ENCODE measurements at places on chromosomes 5 and 9.
A peak's percentile ranks its signal among the peaks of the same experiment; 100 is the strongest.

- DNase-seq = no peak
Observed at GRCh38 chr9:124197177-124198095, 60.3 kb upstream of the NEK6 start.

DNA sequence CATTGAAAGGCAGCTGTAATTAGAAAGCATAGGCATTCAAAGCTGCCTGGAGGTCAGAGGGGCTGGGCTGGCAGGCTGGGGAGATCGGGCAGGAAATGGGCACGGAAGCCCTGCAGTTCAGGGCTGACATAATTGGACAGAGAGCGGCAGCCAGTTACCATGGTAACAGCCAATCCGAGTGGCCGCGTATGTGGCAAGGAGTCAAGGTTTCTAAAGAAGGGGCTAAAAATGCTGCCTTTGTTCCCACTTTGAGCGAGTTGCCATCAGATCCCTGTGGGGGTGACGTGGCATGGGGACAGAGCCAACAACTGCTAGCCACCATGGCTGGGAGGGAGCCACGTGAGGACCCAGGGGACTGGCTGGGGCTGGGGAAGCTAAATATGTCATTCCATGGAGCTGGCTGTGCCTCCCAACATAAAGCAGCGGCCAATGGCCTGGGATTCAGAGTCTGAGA lies 44.7 kb upstream of the NDFIP1 start:
- DNase-seq = peak; percentile 53

DNA sequence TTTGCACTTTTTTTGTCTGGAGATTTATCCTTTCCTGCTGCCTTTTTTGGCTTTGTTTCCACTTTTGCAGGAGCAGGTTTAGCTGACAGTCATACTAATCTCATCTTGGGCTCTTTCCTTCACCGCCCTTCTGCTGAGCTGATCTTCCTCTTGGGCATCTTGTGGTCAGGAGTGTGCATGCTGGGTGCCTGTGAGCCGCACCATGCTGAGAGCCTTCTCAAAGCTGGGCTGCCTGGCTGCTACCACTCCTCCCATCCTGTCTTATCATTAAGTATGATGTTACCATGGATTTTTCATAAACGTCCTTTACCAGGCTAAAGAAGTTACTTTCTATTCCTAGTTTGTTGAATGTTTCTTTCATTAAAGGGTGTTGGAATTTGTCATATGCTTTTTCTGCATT lies 49.5 kb upstream of the MCCC2 start:
- DNase-seq = no peak

DNA sequence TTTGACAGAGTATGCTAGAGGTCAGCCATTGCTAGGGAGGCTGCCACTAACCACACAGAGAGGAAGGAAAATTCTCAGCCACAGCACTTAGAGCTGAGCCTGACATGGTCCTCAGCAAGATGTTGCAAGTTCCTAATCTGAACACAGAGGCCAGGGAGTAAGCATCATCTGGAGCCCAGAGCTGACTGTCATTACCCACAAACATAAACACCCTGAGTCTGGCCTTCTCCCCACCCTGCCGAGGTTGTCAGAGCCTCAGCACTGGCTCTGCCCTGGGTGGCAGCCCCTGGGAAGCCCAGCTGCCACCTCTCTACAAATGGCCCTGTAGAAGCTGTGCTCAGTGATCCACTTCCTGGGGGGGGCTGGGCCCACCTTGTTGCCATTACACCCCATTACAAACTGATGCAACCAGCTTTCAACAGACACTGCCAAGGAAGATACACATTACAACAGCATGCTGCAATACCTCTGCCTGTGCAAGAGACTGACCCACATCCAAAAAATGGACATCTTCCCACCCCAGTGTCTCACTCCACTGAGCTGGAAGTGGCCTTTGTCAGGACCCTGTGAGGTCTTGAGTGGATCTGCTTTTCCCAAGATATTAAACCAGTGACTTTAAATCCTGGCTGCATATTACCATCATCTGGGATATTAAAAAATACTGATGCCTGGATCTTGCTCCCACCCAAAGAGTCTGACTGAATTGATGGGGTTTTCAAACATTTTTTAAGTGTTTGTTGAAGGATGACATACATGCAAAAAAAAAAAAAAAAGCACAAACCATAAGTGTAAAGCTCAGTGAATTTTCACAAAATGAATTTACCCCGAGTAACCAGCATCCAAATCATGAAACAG lies 33.0 kb downstream of the IRF1 start:
- DNase-seq = no peak

DNA sequence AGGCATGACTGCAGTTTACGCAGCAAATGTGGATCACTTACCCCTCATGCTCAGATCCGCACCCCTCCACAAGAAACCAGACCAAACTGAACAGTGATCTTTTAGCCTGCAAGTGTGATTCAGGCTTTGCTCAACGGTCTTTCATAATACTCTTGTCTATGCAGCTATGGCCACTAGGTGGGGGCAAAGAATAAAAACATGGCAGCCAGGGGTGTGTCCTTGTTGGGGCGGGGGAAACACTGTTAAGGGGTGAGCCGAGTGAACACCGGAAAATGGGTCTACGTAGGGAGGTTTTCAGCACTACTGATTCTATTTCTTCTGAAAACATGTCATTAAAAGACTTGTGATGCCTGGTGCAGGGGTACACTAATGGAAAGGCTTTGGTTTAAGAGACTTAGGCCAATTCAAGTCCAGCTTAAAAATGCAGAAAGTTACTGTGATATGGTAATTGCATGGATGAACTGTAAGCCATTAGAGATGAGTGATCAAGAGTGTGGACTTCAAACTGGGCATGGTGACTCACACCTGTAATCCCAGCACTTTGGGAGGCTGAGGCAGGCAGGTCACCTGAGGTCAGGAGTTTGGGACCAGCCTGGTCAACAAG lies 49.9 kb upstream of the GPR151 start:
- peak; percentile 52 for DNase-seq

- no peak for DNase-seq
Observed at GRCh38 chr5:76303921-76304320, 99.2 kb upstream of the IQGAP2 start.

DNA sequence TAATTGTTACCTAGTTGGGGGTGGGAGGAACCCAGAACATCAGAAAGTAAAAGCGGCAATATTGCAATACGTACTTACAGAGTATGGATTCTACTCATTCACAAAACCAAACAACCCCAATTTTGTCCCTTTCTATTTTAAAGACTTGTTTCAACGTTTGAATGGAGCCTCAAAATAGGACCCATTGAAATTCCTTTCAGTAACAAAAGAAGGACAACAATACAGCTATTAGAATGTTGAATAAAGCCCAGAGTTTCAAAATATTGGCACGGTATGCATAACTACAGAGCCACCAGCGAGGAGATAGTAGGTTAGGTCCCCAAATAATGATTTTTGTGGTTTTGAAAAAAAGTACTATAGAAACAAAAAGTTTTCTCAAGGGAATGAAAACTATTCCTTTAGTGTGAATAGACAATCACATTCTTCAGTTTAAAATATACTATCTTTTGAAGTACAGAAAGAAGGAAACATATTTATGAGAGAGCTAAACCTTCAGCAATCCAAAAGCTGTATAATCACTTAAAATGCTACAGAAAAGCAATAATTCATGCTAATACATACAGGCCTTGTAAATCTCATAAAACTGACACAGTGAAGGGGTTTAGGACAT lies 235.5 kb downstream of the RFX3 start:
- DNase-seq = no peak

GRCh38 chr5:151825445-151825844 lies 53.7 kb downstream of the G3BP1 start:
- peak; percentile 5 for DNase-seq

DNA sequence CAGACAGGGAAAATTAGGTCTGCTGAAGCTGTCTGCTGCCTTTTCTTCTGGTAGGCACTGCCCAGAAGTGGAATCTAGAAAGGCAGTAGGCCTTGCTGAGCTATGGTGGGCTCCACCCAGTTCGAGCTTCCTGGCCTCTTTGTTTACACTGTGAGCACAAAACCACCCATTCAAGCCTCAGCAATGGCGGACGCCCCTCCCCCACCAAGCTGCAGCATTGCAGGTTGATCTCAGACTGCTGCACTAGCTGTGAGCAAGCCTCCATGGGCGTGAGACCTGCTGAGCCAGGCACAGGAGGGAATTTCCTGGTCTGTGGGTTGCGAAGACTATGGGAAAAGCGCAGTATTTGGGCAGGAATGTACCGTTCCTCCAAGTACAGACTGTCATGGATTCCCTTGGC lies 18.5 kb downstream of the AGTPBP1 start:
- no peak for DNase-seq

DNA sequence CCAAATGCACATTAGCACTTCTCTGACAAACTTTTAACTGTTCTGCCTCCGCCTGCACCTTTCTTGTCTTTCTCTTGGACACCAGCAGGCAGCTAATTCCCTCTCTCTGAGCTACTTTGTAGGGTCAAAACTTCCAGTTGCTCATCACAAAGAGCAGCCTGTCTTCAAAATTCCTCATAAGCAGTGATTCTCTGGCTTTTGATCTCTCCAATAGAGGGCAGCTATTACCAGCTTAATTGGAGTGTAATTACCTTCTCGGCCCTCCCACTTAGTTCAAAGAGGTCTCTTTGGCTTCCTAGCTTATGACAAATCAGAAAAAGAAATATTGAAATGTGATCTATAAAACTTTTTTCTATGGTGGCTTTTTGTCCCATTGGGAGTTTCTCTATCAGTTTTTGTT lies 43.6 kb upstream of the RAD23B start:
- DNase-seq = no peak

- DNase-seq = no peak
Observed at GRCh38 chr5:122350496-122350895, 38.5 kb downstream of the SNCAIP start.

DNA sequence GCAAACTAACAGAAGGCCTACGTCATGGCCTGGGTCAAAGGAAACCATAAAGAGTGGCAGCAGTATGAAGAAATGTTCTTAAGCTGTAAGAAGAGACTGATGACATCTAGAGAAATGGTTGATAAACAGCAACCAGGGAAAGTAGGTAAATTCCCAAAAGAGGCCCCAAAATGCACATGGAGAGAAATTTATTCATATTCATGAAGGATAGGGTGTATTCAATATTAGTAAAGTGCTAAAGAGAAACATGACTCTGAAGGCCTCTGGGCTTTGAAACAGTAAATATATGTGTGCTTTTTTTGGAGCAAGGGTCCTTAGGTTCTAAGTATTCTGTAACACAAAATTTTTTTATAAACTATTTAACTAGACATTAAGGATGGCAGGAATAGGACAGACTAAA lies 149.7 kb upstream of the GRIA1 start:
- DNase-seq = no peak

DNA sequence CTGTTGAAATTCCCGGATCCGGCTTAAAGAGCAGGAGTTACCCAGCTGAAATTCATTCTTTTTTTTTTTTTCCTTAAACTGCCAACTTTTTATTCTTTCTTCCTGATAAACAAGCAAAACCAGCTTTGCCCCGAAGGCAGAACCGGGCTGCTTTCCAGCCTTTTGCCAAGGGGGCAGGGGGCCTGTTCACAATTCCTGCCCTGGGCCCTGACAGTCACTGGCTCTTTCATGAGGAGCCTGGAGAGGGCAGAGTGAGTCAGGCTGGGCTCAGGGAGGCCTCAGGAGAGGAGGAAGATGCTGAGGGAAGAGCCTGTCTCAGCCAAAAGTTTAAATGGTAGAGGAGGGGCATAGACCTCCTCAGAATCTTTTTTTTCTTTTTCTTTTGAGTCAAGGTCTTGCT lies 4.8 kb downstream of the GLIPR2 start:
- DNase-seq = no peak

DNA sequence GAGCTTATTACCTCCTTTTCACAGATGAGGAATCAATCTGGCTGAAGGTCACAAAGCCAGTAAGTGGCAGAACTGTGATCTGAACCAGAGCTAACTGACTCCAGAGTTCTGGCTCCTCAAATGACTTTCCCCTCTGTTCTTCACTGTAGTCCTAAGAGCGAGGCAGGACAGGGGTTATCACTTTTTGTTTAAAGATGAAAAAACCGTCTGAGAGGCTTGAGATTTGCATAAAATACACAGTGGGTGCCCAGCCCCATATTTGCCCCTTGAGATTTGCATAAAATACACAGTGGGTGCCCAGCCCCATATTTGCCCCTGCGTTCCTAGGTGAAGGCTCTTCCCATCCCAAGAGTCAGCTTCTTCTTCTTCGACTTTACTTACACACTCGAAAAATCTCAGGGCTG lies 667 bp downstream of the FBXO10 start:
- no peak for DNase-seq

DNA sequence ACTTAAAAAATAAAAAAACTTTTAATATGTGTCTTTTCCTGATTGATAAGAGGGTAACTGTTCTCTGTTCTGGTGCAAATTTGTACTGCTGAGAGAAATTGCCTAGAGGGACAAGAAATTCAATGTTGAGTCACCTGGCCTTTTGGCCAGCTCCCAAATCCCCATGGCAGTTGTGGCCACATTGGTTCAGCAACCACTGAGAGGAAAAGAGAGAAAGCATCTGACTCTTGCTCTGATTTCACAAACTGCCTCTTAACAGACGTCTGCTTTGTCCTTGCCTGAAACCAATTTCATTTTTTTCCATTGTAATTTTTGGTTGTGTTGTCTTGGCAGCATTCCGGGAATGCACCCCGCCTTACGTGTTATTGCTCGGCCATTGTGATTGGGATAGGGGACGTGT lies 42.4 kb downstream of the NTRK2 start:
- no peak for DNase-seq

DNA sequence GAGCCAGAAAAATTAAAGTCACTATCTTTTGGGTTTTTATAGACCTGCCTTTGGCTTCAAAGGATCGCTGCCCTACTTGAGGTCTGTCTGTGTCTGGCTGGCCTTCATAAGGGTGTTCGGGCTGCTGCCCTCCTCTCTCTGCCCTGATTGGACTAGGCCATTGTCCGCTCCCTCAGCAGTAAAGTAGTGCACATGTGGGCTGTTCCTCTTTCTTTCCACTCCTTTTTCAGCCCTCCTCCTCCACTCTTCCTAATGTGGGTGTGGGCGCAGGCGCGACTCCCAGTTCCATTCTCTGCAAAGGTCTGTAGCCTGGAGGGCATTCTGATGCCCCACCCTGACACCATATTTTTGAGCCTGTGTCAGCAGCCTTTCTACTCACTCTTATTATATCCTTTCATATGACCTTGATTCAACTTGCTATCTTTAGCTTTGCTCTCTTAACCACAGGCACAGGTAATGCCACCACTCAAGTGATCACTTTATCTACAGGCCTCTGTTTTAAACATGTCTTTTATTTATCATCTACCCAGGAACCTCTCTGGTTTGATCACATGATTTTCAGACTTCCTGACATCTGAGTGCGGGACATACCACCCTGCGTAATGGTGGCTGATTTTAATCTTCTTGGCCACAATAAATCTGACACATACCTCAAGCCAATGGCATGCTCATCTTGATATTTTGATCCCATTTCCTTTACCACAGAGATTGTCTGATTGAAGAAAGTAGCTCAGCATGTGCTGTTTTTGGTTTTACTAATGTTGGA lies 144.5 kb downstream of the AOPEP start:
- DNase-seq = no peak

DNA sequence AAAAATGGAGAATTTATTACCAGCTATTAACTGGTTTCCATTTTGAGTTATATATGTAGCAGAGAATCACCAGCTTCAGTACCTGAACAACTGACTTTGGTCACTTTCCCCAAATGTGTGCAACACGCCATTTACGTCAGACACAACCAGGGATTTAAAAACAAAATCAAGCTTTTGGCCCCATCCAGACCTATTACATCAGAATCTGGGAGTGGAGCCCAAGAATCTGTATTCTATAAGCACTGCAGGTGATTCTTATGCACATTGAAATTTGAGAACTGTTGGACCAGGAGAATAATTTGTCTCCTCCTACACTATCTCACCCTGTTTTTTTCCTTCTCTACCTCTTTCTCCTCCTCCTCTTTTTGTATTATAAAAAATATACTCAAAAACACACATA lies 295.9 kb downstream of the PRELID2 start:
- DNase-seq = no peak

Data from NCI-H1436 treated with DMSO at 0.1 percent for 48 hours (cell line).